ENCODE measurements at places on chromosomes 2 and 18.

DNA sequence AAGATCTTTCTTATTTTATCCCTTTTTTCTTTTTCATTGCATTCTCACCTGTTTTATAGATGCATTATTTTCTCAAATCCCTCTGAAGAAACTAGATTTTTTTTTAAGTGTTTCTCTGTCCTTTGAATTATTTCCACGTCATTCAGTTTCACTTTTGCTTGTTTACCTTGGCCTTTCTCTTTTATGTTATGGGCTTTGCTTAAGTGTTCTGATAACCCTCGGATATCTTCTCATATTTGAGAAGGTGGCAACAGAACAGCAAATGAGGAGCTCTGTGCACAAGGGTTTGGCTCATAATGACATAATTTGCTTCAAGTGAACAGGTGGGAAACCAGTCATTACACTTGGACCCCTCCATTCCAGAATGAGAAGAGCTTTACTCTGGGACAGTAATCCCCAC is 111.9 kb downstream of the C1D start:
- no peak for DNase-seq

DNA sequence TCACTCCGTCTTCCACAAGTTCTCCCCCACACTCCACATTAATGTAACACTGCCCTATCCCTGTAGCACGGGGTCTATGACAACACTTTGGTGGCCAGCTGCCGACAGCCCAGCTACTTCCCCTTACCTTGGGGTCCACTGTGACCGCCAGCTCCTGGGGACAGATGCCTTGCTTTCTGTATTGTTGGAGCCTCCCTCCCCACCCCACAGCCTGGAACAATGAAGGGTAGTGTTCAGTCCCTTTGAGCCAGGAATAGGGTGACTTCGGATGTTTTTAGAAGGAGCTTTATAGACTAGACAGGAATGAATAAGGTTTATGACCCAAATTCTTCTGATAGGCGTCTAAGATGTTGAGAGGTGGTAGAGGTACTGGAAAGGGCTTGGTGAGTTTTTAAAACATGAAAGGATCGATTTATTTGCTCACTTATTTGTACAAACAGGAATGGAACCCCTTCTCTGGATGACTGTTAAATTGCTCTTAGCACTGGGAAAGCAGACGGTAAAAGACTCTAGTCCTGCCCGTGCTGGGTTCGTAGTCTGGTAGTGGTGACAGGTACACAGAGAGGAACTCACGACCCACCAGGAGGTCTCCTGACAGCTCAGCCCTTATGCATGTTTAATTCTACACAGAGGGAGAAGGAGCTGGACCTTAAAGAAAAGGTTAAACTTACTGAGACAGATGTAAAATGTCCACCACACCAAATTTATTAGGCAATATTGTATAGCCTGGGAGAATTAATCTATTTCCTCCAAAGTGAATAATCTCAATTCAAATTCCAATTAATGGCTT is 90.9 kb downstream of the MYCN start:
- DNase-seq = no peak

GRCh38 chr18:62353170-62353569 is 28.1 kb downstream of the TNFRSF11A start:
- no peak for DNase-seq

DNA sequence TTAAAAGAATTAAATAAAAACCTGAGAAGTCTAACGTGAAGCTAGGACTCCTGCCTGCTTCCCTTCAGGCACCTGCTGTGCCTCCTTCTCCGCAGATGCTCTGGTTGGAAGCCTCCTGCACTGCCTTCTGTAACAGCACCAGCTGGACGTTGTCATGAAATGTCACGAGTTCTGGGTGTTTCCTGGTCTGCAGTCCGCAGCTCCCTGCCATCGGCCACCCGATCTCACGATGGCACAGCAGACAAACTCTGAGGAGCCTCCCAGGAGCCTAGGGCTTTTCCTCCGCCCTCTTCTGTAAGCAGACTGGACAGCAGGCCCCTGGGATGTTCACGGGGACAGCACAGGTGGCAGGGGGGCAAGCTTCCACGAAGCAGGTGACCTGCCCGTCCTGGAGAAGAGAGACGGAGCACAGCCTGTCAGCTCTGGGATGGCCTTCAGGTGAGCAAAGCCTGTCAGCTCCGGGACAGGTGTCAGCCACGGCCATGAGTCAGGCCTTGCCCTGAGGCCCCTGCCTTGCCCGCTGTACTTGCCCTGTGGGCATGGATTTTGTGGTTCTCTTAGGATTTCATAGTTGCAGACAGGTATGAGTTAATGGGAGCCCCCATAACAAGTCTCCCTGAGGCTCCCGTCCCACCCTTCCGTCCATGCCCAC is 110.3 kb downstream of the PXDN start:
- no peak for DNase-seq

- DNase-seq = no peak
Observed at GRCh38 chr2:223669453-223670225, 67.5 kb upstream of the SCG2 start.

- no peak for DNase-seq
Observed at GRCh38 chr18:70442933-70443332, 154.1 kb downstream of the SOCS6 start.

DNA sequence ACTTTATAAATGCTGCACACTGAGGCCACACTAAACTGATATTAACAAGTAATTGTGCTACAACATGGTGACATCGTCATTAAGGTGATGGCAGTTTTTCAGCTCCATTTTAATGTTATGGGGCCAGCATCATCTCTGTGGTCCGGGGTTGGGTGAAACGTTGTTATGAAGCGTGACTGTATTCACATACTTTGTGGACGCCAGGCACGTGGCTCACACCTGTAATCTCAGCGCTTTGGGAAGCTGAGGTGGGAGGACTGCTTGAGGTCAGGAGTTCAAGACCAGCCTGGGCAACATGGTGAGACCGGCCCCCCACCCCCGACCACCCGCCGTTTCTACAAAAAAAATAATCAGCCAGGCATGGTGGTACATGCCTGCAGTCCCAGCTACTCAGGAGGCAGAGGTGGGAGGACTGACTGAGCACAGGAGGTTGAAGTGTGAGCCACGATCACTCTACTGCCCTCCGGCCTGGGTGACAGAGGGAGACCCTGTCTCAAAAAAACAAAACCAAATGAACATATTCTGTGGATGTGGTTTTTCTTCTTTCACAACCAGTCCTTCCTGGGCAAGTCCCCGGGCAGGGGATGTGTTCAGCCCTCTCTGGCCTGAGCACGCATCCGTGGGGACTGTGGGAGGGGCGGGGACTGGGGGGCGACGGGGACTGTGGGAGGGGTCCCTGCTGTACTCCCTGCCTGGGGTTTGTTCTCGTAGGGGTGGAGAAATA is 12.9 kb upstream of the GAL3ST2 start:
- DNase-seq = no peak

- no peak for DNase-seq
Observed at GRCh38 chr2:168355121-168355520, 101.0 kb upstream of the CERS6 start.

- no peak for DNase-seq
Observed at GRCh38 chr2:19156646-19157045, 201.8 kb downstream of the OSR1 start.

DNA sequence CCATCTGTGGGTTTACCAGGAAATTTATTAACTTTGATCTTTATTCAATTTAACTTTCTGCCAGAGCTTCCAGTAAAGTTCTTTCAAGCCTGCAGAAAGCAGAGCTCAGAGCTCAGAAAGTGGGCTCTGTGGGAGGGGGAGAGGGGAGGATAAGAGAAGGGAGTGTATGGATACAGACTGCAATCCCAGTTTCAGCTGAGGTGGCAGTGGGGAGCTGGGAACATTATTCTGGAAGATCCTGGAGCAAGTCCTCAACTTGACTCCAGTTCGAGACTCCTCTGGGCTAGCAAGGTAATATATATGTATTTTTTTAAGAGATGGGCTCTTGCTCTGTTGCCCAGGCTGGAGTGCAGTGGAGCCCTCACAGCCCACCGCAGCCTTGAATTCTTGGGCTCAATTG is 108.9 kb upstream of the NABP1 start:
- DNase-seq = no peak

GRCh38 chr2:101517758-101518271 is 42.9 kb upstream of the RFX8 start:
- DNase-seq = no peak
